ENCODE measurements at places on chromosomes 3 and 15.

DNA sequence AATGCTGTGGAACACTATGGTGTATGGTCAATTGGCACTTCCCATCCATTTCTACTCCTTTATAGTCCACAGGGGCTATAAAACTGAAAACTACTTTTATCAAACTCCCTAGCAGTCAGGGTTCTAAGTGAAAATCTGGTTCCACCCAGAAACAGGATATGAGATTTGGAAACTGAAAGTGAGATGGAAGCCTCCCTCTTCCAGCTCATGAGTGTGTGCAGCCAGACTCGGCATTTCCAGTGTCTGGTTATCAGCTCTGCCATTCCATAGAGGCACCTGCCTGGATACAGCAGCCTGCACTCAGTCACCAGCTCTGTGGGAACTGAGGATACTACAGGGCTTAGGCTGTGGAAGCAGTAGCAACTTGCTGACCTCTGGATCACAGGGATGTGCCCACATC lies 14.7 kb upstream of the PLA2G4F start:
- DNase-seq = no peak

DNA sequence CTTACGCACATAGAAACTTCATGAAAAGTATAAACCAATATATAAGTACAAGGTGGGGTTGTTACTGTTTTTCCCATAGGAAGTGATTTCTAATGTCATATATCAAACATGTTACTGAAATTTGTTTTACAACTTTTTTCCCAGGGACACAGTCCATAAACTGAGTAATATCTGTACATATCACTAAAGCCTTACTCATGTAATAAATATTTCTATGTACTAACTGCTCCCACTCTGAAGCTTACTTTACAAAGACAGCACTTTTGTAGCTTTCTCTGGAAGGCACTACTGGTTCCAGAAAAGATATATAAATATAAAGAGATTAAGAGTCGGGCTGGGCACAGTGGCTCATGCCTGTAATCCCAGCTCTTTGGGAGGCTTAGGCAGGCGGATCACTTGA lies 91.7 kb downstream of the MYO5A start:
- DNase-seq = no peak

DNA sequence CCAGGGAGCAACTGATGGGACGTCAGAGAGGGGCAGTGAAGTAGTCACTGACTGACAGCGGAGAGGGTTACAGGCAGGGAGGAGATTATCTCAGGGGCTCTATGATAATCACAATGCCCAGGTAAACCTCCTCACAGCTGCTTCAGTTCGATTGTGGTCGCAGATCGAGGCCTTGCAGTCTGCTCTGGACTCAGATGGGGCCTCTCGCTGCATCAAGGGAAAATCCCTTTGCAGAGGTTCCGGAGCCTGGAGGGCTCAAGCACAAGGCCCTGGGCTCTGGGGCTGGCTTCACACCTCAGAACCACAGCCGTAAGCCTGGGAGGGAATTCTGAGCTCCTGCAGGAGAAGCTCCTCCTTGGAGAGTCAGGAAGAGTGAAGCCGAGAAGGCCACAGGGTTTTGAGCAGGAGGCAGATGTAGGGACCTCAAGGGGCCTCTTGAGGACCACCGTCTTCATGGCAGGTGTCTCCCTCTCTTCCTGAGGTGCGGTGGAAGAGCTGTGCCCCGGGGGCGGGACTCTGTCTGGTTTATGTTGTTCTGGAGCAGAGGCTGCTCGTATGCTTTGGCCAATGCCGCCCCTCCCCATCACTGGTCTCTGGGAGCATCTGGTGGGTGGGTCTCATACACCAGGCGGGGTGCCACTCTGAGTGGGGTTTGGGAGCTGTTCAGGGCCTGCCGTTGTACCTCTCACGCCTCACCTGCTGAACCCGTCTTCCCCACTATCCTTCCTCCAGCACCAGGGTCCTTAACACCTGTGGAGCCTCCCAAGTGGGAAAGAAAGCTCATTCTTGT lies 19.5 kb upstream of the SNRPA1 start:
- DNase-seq = no peak

DNA sequence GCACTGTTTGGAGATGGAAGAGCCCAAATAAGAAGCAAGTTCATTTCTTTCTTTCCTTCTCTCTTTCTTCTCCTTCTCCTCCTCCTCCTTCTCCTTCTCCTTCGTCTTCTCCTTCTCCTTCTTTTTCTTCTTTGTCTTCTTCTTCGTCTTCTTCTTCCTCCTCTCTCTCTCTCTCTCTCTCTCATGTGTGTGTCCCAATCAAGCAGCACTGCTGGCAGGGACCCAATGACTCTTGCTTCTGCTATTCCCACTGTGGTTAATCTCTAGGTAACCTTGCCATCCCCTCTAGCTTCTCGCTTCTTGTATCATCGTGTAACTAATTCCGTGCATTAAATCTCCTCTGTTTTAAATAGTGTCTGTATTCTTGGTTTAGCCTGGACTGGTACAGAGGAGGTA lies 26.1 kb upstream of the ZNF280D start:
- no peak for DNase-seq

DNA sequence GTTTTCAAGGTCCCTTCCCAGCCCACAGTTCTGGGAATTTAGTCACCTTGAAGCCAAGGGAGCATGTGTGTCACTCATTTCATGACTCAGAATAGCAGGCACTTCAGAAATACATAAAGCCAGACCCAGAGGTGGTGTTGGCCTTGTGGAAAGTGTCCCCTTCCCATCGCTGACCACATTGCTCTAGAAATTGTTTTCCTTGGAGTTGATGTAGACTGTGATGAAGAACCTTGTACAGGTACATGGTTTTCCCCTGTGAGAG lies 158.8 kb downstream of the SLCO3A1 start:
- DNase-seq = no peak

DNA sequence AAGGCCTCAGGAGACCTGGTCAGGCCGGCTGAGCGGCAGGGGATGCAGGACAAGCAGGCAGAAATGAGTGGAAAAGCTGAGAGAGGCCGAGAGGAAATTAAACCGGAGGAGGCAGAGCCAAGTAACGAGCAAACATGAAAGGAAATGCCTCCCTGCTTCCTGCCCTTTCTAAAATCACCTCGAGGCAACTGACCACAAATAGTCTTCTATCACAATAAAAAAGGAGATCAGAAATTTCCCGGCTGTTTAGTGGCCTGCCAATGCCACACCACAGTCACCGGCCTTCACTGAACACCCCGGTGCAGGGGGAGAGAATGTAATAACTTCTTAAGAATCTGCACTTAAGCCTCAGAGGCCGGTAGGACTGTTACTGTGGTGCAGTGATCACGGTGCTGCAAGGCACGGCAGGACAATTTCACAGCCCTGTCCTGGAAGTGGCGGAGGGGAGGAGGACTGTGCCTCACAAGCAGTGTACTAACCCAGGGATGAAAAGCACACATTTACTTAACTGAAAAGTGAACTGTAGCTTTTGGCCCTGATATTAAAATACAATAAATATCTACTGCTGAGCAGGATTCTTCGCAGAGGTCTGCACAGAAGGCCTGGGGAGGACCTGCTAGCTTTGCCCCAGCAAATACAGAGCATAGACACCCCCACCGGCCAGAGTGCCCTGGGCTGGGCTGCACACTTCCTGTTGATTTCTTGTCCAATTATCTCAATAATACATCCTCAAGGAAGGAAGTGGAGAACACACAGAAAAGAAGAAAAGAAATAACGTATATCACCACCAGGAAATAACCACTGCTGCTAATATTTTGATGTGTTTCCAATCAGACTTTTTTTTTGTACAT lies 183.5 kb upstream of the NSMCE3 start:
- no peak for DNase-seq

DNA sequence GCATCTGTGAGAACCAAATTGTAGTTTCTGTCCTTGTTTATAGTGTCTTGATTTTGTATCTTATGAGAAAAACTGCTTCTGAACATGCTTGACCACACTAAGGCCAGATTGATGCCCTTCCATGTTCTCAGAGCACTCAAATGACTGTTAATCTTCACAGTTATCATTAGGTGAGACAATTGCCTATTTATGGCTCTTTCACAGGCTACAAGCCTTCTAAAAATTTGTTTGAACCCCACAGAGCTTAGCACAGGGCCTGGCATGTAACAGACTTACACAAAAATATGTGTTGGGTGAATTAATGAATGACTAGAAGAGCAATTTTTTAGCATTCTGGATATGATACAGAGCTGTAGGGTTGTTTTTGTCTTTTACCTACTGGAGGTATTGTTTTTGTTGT lies 43.1 kb downstream of the BTLA start:
- DNase-seq = no peak

DNA sequence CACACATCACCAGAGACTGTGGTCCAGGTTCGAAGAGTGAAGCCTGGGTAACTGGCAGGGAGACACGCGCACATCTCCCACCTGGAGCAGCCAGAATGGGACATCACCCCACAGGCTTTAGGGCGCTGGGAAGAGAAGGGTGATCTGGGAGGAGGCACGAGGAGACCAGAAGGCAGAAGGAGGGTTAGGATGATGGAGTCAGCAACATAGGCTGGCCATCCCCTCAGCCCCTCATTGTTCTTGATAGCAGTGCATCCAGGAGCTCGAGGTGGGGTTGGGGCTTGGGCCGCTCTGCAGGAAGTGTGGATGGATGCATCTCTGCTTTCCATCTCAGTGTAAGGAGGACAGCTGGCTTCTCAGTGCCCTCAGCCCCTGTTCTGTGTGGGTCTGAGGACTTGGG lies 15.2 kb downstream of the PLA2G4F start:
- DNase-seq = no peak

GRCh38 chr3:114904633-114905032 lies 242.5 kb downstream of the ZBTB20 start:
- no peak for DNase-seq

DNA sequence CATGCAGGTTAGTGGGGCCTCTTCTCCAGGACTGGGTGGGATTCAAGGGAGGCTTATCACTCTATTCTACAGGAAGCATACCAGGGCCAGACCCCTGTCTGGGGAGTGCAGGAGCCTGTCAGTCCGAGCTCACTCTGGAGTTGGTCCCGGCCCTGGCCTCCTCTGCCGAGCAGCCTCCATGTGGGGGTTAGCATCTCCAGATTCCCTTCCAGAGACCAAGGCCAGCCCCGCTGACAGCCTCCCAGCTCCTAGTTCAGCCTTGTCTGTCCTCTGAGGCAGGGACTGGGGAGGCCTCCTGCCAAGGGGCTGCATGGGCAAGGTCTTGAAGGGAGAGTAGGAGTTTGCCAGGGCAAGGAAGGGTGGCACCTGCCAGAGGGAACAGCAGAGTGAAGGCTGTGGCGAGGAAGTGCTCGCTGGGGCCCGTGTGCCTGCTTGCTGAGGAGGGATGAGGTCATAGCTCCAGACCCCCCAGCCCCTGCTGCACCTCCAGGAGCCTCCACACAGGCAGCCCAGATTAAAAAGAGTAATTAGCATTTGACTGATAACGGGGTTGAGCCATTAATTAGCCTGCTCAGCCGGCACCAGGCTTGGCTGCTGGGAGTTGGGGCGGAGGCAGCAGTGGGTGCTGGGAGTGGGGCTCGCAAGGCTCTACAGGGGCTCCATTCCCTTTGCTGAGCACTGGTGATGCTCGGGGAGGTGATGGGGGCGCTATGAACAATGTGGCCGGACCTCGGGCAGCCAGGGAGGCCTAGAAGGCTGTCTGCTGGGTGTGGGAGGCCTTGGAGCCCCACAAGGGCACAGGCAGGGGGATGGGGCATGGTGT lies 54.3 kb downstream of the DNAJB8 start:
- no peak for DNase-seq

- no peak for DNase-seq
These were observed 137.3 kb upstream of the TSPAN3 start for GRCh38 chr15:77208241-77208640.

DNA sequence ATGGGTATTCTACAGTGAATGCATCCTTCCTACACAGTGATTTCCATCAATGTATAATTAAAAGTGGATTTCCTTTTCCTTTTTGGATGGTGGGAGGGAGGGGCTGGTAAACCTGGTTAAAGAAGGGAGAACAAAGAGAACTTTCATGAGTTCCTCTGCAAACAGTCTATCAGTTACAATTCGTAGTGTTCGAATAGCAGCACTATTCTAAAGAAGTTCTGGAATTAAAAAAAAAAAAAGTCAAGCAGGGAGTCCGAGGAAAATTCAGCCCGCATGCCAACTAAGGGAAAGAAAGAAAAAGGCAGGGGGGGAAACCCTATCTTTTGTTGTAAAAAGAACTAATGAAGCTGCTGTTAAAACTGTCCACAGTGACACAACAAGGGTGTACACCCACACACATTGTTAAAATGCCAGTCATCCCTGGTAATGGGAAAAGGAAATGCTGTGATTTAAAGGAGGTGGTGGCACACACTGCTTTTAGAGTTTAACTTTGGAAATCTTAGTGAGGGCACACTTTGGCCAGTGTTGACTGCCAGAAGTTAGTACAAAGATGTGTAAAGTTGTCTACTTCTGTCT lies 521.2 kb downstream of the ZIC1 start:
- DNase-seq = no peak

DNA sequence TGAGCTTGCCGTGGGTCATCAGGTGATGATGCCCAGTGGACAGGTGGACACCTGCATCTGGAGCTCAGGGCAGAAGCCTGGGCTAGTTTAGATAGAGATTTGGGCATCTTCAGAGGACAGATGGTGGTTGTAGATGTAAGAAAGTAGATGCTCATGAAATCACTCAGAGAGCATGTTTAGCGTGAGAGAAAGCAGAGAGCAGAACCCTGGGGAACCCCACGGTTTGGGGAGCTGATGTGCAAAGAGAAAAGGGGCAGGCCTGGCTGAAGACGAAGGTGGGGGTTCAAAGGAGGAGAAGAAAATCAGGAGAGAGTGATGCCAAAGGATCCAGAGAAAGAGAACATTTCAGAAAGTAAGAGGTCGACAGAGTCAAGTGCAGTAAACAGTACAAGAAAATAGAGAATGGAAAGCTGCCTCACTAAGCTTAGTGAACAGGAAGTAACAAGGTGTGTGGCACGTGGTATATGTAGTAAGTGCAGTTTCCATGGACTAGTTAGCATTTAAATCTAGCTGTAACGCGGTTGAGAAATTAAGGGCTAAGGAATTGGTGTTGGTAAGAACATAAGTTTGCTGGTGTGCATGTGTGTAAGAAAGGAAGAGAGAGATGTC lies 13.5 kb downstream of the TIGIT start:
- no peak for DNase-seq

GRCh38 chr15:99434506-99435112 lies 131.2 kb upstream of the MEF2A start:
- peak; percentile 12 for DNase-seq

DNA sequence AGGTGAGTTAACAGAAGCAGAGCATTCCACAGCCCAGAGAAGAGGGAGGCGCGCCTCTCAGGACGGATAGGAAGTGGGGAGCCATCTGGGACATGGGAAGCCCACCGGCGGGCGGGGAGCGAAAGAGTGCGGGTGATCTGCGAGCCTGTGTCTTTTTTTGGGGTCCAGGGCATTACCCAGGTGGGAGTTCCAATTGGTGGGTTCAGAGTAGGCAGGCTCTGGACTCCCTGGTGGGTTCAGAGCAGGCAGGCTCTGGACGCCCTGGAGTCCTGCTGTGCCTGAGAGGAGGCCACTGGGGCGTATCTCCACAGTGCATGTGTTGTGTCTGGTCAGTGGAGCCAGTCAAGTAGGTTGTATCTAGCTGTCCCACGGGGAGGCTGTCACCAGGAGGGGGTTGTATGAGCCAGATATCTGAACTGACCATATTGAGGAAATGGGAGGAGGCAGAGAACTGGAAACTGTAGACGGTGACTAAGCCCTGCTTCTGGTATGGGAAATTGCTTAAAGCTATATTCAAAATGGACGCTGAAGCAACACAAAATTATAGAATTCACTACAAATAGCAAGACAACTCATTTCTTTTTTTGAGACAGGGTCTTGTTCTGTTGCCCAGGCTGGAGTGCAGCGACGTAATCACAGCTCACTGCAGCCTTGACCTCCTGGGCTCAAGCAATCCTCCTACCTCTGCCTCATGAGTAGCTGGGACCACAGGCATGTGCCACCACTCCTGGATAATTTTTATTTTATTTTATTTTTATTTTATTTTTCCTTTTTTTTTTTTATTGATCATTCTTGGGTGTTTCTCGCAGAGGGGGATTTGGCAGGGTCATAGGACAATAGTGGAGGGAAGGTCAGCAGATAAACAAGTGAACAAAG lies 34.5 kb upstream of the CHST2 start:
- no peak for DNase-seq
